Naive thymus-derived CD8-positive, alpha-beta T cell (primary cell): ENCODE measurements at places on chromosomes 7 and 10.
A peak's percentile ranks its signal among the peaks of the same experiment; 100 is the strongest.

DNA sequence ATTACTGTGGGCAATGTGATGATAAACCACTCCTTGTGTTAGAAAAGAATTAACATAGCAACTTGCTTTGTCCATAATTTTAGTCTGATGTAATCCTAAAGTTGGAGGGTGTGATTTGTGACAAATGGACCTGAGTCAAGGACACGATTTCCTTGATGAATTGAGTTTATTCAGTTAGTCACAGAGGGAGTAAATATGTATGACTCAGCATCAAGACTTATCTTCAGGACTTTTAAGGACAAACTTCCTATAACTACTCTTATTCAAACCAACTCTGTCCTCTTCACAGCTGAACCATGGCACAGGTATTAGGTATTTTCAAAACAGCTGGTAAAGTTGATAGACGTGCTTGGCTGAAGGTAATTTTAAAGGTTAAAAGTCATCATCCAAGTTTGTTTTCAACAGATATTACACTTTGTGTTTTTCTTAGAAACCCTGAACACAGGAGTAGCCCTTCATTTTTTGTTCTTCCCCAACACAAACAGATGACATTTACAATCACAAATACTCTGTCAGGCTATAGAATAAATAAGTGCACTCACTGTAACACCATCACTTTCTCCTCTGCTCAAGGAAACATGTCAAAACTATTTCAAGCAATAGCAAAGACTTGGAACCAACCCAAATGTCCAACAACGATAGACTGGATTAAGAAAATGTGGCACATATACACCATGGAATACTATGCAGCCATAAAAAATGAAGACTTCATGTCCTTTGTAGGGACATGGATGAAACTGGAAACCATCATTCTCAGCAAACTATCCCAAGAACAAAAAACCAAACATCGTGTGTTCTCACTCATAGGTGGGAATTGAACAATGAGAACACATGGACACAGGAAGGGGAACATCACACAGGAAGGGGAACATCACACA is 54.5 kb downstream of the COA1 start:
- no peak for DNase-seq

DNA sequence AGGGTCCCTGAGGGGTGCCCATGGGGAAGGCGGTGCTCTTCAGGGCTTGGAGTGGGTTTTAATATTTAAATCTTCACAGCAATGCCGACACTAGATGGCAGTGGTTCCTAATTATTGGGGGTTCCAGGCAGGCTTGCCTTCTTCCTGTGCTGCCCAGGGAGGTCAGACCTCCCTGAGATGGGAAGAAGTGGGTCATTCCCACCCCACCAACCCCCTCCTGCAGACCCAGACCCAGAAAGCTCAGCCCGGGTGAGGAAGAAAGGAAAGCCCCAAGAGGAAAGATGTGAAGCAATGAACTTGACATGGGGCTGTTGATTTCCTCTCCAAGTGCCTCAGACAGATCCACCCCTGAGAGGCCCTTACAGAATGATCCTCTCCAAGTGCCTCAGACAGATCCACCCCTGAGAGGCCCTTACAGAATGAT is 85.1 kb upstream of the LANCL2 start:
- peak; percentile 52 for DNase-seq

- DNase-seq, result no peak
Measured at GRCh38 chr7:111518264-111518663, 44.0 kb downstream of the IMMP2L start.

GRCh38 chr10:66283064-66283463 is 642.8 kb upstream of the LRRTM3 start:
- DNase-seq, result no peak

DNA sequence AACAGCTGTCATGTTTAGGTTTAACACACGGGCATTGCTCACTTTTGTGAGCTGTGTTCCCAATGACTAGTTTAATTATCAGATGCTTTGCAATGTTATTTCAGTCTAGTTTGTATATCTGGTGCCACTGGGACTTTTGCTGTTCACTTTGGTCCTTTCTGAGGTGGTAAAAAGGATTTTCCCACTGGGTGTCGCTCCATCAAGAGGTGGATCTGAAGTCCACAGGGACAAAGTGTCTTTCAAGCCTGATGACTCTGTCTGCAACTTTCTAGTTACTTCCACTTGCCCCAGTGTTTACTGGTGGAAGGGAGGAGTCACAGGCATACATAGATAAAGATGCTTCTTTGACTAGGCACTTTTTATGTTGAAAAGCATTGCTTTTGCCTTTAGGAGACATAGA is 242.2 kb downstream of the HGF start:
- no peak for DNase-seq

GRCh38 chr10:98664329-98665042 is 217.8 kb upstream of the HPS1 start:
- peak; percentile 4 for DNase-seq

GRCh38 chr7:33593611-33594010 is 311.7 kb upstream of the BMPER start:
- no peak for DNase-seq

- DNase-seq, result no peak
Measured at GRCh38 chr7:153065051-153065450, 305.5 kb downstream of the ACTR3B start.

- no peak for DNase-seq
Measured at GRCh38 chr10:71302874-71303568, 16.0 kb upstream of the SLC29A3 start.

- DNase-seq, result peak; percentile 89
Measured at GRCh38 chr7:87219545-87220025, at the start of gene TMEM243. Gene TMEM243 (minus strand): TSS chr7:87219732. CDS start chr7:87219503, 229 bp downstream.

DNA sequence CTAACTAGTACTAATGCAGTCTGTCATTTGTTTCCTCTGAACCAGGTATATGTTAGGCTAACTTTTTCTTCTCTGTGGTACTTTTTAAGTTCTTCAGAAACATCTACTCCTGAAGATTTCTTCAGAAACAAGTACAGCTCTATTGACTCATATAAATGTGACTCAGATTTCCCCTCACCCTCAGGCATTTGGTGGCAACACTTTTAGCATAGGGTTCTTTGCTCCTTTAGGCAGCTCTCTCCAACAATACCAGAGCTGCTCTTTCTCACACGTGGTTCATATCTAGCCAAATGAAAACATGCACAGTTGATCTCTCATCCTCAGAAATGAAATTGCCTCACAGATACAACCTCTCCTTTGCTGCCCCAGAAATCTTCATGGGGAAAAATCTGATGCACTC is 939.8 kb downstream of the SORCS1 start:
- no peak for DNase-seq

DNA sequence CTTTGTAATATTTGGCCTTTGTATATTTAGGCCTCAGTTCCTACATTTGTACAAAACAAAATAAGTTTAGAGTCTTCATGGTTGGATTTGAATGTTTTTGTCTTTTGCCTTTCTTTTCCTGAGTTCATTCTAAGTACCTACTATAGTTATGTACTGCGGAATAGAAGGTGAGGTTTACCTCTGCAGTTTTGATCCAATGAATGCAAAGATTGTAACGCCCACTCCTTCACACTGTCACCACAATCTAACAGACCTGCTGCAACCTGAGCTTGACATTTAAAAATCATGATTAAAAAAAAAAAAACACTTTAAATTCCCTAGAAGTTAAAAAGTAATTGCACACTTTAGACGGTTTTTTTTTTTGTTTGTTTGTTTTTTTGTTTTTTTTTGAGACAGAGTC is 145.0 kb downstream of the CALCR start:
- peak; percentile 17 for DNase-seq

DNA sequence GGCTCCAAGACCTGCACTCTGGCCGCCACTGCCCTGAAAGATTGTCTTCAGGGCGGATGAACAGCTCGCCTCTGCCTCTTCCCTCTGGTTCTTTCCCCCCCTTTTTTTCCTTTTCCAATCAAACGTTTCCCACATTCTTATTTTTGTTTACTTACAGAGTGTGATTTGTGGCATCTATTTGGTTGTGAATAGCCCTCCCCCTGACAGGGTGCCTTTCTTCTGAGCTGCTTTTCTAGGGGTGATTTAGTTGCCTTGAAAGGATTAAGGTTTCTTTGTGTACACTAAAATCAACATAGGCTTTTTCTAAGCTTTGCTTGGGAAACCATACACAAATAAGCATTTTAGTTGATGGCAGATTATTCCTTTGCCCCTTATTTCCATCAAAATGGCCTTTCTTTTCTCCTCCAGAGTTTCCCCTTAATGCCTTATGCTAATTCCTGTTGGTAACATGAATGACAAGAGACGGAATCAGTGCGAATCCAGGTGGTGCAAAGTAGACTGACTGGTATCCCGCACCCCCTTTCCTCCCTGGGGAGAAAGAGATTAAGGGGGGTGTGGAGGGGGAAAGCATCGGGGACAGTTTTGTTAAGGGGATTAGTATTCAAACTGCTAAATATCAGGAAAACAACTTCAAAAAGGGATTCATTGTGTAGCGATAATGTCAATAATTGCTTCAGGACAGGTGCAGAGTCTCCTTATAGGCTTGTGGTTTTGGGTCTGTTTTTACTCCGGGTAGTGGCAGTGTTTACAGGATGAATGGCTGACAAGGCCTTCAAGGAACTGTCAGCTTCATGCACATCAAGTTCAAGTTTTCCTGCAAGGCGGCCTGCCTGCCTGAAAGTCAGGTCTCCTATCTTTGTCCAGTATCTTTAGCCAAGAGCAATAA is 431.6 kb upstream of the GALNT17 start:
- DNase-seq, result no peak

DNA sequence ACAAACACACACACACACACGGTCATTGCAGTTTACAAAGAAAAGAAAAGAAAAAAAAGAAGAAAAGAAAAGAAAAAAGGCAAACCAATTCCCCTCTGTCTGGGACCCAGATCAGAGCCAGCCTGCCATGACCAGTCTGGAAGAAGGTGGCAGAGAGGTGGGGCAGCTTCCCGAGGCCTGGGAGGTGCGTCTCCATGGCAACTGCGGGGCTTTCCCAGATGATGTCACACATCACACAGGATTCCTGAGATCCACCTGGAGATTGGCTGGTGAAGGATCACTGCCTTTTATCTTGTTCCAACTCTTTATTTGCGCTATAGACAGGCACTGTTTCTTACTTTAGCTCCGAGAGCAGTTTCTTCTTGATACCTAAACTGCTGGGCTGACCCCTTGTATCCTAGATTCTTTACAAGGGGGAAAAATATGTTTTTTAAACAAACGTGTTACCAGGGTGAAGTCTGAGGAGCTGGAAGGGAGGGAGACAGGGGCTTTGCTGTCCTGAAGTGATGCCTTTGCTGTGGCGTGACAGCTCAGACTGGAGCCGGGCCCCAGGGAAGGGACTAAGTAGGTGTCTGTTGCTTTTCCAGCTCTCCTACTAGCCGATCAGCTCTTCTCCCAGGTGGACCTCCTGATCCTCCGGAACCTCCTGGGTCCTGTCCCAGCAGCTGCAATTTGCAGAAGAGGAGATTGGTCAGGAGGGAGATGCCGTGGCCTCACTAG is 298.5 kb downstream of the KLF6 start:
- no peak for DNase-seq

GRCh38 chr7:54252256-54253035 is 289.7 kb upstream of the VSTM2A start:
- DNase-seq, result no peak

- no peak for DNase-seq
Measured at GRCh38 chr7:1741751-1742554, 71.9 kb downstream of the ELFN1 start.
